Hematopoietic multipotent progenitor cell treated with erythropoietin and hydrocortisone succinate and interleukin-3 and kit ligand, for 17 days (in vitro differentiated cells): ENCODE measurements at places on chromosomes 1 and 21.

- peak; percentile 19 for DNase-seq
These were observed 27.7 kb upstream of the LRRC7 start for GRCh38 chr1:69540052-69540451.

DNA sequence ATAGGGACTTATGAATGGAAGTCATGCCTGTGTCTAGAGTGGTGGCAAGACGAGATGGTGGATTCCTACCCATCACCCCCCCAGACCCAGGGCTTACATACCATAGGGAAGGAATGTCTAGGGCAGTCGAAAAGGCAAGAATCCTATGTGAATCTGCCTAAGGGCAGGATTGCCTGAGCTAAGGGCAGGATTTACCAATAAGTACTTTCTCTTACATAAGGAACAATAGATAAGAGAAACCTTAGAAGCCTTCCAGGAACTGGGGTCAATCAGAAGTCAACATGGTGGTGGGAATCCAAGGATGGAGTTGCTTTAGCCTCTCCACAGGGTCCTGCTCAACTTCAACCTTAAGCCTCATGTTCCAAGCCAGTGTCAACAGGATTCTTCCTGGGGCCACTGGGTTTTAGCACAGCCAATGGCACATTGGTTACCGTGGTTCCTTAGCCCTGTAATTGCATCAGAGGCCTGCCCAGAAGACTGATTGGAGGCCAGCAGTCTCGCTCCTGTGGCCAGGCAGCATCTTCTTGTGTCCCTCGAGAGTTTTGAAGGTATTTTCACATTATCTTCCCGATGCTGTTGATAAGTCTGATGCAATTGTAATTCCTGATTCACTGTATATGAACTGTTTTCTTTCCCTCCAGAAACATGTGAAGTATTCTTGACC is 20.7 kb downstream of the BACE2 start:
- DNase-seq, result no peak

DNA sequence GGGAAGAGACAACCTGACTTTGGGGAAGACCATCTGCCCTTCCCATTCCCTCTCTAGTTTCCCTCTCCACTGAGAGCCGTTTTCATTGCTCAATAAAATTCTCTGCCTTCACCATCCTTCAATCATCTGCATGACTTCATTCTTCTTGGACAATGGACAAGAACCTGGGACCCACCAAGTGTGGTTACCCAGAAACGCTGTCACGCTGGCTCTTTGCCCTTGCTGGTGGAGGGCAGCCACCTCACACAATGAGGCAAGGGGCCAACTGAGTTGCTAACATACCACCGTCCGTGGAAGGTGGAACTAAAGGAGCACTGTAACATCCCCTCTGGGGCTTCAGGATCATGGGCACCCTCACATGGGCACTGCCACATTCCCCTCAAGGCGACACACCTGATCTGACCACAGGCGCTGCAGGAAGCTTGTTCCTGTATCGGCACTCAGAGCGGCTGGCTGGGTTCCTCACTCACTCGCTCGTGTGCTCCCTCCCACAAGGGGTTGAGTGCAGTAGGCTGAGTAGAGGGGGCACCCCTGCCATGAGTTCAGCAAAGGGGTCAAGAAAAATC is 652.4 kb downstream of the PLPP3 start:
- DNase-seq, result no peak

DNA sequence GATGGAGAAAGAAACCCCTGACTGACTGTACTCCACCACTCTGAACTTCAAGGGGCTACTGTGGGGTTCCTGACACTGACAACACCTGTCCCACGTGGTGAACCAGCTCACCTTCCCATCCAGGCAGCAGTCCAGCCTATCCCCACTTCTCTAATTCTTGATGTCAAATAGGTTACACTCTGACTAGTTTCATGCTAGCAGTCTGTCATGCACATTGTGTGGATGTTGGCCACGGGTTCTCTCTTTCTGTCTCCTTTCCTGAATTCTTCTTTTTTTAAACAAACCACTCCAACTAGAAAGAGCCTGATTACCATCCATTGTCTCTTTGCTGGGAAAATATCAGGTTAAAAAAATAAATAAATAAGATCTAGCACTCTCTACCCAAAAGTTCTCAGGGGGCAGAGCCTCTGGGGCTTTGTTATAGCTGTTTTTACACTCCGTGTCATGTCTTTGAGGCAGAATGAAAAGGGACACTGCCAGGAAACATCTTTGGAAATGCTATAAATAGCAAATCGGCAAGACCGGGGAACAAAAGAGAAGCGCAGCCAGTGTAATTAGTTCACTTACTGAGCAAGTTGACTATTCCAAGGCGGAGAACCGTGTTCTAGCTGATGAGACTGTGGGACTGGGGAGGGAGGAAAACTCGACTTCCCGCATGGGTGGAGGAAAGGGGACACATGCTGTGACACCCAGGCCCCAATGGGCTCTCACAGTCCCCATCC is 356.1 kb downstream of the OMA1 start:
- DNase-seq, result no peak

DNA sequence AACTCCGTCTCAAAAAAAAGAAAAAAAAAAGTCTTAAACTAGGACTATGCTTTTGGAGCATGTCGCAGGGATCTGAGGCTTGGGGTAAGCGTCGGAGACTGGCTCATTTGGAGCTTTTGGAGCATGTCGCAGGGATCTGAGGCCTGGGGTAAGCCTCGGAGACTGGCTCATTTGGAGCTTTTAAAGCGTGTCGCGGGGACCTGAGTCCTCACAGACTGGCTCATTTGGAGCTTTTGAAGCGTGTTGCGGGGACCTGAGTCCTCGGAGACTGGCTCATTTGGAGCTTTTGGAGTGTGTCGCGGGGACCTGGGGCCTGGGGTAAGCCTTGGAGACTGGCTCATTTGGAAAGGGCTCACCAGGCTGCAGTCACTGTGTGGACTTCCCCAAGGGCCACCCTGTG is 13.6 kb upstream of the TSPEAR start:
- no peak for DNase-seq

DNA sequence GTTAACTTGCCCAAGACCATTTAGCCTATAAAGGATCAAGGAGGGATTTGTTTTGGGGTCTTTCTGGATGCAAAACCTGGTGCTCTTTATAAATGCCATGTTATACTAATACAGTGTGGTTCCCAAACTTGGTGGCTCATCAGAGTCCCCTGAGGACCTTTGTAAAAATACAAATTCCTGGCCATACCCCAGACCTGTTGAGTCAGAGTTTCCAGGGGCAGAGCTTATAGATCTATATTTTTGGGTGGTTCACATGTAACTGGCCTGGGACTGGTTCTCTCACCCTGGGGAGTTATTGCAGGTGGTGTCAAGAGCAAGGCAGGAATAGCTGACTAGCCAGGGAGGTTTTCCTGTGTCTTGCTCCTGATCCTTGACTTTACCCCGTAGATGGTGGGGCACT is 136.9 kb upstream of the HNRNPU start:
- no peak for DNase-seq

DNA sequence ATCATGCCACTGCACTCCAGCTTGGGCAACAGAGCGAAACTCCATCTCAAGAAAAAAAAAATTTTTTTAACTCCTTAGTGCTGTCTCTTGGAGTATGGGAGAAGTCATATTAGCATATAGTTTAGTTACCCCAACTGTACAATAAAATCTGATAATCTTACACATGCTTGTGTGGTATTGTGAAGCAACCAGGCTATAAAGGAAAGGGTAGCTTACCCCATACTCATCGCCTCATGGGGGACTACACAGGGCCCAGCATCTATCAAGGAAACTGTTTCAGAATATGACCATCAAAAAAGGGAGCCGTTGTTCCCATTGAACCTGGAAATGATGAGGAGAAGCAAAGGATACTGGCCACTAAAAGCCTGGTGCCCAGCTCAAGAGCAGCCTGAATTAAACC is 3.0 kb upstream of the TRAF3IP3 start:
- DNase-seq, result no peak
